ENCODE measurements at places on chromosomes 7 and 10.

- DNase-seq, result no peak
Observed at GRCh38 chr7:103148131-103148993, 537 bp downstream of the NAPEPLD start.

- no peak for DNase-seq
Observed at GRCh38 chr10:132548106-132548823, 10.7 kb downstream of the INPP5A start.

GRCh38 chr7:99677648-99678045 lies 2.1 kb downstream of the CYP3A5 start:
- no peak for DNase-seq

- no peak for DNase-seq
Observed at GRCh38 chr7:73893342-73894101, 32.6 kb downstream of the TMEM270 start.

GRCh38 chr10:29617880-29618340 lies 16.9 kb downstream of the SVIL start:
- no peak for DNase-seq

DNA sequence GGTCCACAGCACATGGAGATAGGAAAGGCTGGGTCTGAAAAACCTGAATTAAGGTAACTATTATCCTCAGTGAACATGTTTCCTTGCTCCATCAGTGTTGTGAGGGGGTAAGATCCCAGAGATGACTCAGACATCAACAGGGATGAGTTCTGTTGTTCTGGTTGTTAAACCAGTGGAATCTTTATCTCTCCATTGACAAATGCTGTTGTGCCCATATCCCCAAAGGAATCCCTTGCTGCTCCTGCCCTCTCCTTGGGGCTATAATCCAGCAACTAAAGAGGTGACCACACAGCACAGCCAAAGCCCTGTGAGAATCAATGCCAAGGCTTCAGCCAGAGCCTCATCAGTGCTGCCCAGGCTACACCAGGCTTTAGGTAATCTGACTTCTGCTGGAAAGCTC lies 113.4 kb downstream of the JAZF1 start:
- no peak for DNase-seq

DNA sequence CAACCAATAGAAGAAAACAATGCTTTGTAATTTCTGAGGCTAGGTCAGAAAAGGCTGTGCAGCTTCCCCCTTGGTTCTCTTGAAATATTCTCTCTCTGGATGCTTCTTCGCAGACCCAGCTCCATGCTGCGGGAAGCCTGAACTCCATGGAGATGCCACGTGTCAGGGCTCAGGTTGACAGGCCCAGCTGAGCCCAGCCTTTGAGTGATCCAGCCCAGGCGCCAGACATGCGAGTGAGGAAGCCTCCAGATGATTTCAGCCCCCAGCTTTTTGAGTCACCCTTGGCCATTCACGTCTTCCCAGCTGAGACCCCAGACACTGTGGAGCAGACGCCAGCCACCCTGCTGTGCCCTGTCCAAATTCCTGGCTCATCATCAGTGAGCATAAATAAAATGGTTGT lies 378.4 kb upstream of the NRP1 start:
- no peak for DNase-seq

DNA sequence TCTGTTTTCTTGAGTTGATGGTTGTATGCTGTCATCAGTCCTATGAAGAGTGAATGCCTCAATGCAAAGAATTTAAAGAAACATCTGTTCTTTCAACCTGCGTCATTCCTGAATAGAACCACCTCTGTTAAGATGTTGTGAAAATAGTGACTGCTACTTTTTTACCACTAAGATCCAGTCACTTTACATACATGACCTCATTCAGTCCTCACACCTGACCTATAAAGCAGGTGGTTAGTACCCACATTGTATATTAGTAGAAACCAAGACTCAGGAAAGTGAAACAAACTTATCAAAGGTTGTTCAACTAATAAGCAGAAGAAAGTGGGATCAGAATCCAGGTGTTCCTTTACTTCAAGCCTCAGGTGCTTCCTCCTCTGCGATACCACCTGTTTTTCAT lies 64.8 kb downstream of the ITGB8 start:
- DNase-seq, result no peak

DNA sequence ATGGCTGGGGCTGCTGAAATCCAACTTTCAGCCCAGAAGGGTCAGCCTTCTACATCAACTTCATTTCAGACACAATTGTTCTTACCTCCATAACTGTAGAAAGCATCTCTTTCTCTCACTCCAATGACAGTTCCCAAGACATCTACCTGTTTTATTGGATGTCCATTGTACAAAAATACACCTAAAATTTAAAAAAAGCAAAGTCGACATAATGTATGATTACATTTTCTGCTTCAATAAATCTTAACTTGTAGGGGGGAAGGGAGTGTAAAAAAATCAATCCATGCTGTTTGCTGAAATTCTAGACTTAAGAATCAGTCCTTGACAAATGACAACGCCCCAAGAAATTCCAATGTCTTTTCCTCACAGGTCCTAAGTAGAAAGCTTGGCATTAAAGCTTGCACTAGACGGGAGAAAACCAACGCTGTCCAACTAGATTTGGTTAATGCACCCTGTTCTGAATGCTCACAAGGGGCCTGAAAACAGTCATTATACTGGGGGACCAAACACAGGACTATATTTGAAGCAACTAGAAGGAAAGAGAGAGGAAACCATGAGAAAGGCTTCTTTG lies 7.5 kb downstream of the STN1 start:
- DNase-seq, result no peak

DNA sequence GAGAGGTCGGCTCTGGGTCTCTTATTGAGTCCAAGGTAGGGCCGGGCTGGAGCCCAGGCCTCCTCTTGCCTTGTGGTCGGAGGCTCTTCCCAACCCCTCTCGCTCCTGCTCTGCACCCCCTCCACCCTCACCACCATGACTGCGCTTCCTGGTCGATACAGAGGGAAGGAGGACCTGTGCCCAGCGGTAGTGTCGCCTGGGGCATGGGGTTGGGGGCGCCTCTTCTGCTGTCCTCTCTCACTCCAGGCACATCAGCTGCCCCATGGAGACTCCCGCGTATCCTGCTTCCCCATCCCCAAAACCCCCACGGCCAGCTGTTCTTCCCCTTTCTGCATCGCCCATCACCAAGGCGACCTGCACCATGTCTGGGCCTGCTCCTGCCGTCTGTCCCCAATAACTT lies 44.4 kb downstream of the TMEM270 start:
- no peak for DNase-seq

GRCh38 chr7:51189777-51190176 lies 126.8 kb downstream of the COBL start:
- DNase-seq, result no peak

DNA sequence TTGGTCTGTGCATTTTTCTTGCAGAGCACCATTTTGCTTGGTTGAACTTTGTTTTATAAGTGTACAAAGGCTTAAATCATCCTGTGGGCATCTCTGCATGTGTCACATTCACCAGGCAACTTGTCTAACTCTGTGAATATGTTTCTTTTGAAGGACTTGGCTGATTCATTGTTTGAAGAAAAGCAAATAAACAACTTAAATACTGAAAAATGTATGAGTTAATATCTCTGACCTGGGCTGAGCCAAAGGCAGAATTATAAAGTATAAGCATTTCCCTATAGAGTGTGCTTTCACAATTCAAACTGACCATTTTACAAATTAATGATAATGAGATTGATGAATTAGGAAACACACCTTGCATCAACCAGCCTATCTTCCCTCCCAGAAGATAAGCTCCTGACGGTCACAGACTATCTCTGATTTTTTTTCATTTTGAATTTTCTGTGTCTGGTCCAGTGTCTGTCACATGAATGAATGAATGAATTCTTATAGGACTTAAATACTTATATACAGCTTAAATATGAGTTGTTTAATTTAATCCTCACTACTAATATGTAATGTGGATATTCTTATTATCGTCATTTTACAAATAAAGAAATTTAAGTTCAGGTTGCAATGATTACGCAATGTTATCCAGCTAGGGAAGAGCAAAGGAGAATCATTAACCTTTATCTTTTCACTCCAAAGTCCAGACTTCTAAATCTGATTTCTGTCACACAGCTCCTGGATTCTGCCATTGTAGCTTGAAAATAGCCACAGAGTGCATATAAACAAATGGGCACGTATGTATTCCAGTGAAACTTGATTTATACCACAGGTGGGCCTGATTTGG lies 182.0 kb upstream of the PHYHIPL start:
- no peak for DNase-seq

DNA sequence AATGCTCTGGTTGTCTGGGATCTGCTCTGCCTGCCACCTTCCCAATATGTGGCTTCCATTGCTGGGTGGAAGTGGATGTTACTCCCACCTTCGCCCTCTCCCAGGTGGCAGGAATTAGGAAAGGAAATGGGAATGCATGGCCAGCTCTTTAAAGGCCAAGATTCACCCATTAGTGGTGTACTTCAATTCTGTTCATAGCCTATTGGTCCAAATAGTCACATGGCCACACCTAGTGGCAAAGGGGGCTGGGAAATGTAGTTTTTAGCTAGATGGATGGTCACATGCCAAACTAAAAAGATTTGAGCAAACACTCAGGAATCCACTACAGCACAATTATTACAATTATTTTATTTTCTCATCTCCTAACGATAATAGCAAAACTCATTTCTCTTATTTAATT lies 135.1 kb downstream of the NPY start:
- DNase-seq, result no peak

DNA sequence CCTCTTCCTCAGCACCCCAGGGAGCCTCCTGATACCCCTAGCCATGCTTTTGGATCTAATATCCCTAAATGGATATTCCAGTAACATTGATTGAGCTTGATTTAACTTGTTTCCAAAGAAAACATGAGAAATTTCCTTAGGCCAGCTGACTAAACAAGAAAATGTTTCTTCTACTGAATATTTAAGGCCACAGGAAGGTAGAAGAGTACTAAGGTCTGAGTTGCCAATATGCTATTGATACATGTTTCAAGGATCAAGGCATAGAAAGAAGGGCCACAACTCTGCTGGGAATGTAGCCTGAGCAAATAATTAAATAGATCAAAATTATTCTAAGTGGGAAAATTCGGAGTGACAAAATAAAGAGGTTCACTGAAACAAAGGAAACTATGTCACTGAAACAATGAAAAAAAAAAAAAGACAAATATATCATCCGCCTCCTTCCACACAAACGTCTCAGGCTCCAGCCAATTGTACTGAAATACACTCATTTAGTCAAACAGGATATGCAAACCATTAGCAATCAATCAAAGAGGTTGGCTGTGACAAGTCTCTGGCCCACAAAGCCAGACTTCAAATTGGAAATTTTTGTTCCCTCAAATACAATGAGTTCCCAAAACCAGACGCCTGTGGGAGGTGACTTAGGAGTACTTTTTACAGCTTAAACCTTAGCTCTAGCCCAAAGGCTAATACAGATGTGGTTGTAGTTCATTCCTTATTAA lies 396.2 kb downstream of the HTR7 start:
- no peak for DNase-seq

GRCh38 chr10:60719721-60720120 lies 58.6 kb upstream of the CDK1 start:
- no peak for DNase-seq

GRCh38 chr10:128083191-128083895 lies 42.9 kb downstream of the MKI67 start:
- no peak for DNase-seq

- no peak for DNase-seq
Observed at GRCh38 chr10:28478646-28479045, 54.3 kb upstream of the WAC start.

DNA sequence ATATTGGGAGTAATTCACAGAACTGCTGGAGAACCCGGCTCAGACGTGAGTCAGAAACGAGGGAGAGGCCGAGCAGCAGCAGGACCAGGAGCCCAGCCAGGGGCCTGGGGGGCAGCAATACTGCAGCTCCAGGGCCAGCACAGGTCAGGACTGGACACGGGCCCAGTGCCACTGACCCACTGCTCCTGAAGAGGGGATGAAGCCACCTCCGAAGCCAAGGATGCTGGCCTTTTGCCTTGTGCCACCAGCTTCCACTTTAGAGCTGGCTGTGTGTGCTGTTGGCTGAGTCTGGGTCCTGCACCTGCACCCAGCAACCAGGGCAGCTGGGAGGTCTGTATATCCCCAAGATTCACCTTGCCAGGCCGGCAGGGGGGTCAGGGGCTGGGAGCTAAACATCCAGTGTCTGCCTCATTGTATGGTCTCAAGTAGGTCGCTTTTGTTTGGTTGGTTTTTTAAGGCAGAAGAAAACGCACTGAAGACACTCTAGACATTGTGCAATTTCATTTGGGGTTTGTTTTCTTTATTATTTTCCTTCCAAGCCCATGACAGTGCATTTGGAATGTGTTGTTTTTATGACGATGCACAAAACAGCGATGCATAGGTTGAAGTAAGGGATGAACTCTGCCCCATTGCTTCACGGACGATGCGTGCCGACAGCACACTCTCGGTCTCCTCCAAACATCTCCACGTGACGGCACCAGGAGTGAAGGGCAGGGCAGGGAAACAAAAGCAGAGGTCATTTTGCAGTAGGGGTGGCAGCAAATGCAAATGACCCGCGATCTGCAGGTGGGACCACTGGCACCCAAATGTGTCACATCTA lies 27.7 kb upstream of the INSIG1 start:
- no peak for DNase-seq

DNA sequence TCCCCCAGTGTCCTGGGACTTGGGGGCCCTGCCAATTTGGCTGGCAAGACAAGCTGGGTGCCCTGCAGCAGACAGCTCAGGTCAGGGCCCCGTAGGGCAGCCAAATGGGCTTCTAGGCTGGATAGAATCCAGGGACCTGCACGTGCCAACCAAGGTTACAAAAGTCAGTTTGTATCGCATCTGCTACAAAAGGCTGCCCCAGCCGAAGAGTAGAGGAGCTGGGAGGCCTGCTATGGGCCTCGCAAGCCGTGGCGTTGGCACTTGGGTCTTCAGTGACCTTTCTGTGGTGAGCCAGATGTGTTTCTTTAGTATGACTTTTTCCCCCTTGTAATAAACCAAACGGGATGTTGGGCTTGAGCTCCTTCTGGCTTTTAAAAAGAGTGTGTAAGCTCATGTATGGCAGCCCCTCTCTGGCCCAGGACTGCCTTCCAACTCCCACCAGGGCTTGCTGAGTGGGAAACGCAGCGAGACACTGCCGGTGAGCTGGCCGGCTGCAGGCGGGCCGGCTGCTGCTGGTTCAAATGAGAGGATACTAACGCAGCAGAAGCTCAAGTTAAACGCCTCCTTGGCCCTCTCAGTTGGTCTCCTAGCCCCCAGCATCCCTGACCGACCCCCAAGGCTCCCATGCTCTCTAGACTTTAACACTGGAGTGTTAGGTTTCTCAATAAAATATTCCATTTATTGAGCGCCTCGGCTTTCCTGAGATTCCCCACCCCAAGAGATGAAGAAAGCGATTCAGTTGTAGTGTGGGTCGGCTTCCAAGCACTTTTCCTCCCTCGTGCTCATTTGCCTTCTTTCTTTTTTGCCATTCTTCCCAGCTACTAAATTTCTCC lies 3.1 kb upstream of the HOXA10 start:
- no peak for DNase-seq

- DNase-seq, result no peak
Observed at GRCh38 chr7:85226361-85227085, 39.7 kb upstream of the SEMA3D start.

Measured in stimulated activated CD4-positive, alpha-beta T cell treated with anti-CD3 and anti-CD28 coated beads, TNF-alpha, amount 100 ng/mL, for 1 hour (primary cell).